RKO (cell line): ENCODE measurements at places on chromosomes 2 and 18.

DNA sequence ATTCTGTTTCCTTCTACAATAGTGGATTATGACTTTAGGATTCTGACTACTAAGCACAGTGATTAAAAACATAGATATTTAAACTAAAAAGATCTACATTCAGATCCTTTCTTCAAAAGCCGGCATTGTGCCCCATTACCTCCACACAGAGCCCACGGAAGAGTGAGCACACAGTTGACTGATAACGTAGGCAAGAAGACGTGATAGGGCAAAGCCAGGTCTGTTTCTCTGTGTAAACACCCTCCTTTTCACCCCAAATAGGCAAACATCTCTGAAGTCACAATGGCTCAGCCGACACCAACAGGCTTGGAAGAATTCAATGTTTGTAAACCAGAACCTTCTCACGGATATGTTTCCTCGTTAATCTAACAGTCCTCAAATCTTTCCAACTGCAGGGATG, 302.9 kb downstream of the CMPK2 start:
- no peak for DNase-seq

- DNase-seq = no peak
Observed at GRCh38 chr18:51721996-51722395, 524.5 kb upstream of the MEX3C start.

- no peak for DNase-seq
Observed at GRCh38 chr2:189159717-189160116, 19.8 kb downstream of the COL5A2 start.

DNA sequence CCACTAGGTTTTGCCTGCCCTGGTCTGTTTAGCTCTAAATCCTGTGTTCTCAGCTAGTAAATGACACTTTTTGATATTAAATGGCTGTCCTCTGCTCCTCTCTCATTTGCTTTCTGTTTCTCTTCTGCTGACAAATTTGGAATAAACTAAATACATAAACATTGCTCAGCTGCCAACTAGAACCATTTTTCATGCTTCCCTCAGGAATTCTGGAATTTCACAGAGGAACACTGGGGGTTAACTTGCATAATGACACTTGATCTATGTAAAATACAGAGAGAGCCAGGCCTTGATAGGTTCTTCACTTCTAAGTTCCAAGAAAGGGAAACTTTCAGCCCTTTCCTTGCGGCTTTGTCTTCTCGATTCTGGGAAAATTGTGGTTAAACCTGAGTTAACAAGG, 450.6 kb upstream of the ST6GAL2 start:
- no peak for DNase-seq

- no peak for DNase-seq
Observed at GRCh38 chr2:138500592-138501424, 762 bp upstream of the SPOPL start.

DNA sequence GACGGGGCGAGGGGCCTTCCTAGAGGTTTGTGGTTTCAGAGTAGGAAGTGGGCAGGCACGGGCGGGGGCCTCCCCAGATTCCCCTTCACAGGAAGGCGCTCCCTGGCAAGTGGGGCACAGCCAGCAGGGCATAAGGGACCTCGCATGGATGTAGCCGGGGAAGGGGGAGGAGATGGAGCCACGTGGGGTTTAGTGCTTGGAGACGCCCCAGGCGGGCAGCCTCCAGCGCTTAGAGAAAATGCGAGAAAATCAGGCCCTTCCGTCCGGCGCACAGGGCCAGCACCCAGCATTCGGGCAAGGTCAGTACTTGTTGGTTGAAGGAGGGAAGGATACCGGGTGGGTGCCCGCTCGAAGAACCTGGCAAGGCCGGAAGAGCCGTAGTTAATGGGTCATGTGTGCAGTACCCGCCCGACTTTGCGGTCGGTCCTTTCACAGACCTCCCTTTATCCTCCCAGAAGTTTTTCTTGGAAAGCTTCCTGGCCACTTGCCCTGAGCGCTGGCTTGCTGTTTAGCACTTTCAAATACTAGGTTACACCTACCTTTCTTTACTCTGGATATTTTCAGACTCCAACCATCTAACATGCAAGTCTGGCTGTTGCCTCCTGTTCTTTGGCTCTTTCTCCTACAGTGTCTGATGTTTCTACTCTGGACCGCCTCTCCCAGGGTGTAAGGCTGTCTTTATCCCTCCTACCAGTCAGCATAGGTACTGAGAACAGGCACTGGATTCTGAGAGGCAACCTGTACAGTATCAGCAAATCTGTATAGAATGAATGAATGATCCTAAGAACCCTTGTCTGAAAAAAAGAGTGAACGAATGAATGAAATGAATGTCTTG, 78.1 kb downstream of the CIB4 start:
- DNase-seq = no peak

DNA sequence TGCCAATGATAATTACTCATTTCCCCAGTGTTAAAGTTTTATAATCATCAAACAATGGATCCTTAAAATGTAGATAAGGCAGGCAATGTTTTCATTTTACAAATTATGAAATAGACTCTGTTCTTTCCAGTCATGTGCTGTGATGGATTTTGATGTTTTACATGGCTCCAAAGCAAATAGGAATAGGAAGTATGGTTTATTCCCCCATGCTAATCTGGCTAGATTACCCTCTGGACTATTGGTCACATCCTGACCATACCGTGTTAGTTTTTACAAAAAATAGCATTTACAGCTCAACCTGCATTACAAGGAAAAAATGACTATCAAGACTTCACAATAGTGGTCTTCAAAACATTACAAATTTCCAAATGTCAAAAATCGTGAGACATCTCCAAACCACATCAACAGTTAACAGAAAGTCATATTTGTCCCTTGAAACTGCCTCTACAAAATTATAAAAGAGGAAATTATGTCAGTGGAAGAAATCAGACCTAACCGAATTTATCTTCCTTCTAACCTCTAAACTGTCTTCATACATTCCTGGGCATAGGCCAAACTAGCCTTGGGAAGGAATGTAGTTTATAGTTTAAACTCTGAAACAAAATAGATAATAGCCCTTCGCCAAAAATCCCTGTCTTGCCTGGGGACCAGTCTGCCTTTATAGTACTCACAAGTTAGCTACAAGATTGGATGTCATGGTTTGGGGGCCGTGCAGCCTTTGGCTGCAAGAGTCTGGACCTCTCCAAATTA, 1941.2 kb upstream of the CELF4 start:
- no peak for DNase-seq

- no peak for DNase-seq
Observed at GRCh38 chr2:226742347-226742746, 57.3 kb downstream of the IRS1 start.

- DNase-seq = no peak
Observed at GRCh38 chr2:174599310-174599921, 1.8 kb upstream of the WIPF1 start.

GRCh38 chr2:239136203-239136602, 264.6 kb downstream of the HDAC4 start:
- DNase-seq = no peak

DNA sequence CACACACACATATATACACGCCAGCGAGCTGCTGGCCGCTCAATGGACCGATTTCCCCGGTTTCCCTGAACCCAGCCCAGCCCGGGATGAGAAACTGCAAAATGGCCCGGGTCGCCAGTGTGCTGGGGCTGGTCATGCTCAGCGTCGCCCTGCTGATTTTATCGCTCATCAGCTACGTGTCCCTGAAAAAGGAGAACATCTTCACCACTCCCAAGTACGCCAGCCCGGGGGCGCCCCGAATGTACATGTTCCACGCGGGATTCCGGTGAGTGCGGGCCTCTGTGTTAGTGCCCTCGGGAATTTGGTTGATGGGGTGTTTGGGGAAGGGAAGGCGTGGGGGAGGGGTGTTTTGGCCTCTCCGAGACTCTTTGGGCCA, 392 bp downstream of the ST8SIA3 start:
- DNase-seq = no peak

DNA sequence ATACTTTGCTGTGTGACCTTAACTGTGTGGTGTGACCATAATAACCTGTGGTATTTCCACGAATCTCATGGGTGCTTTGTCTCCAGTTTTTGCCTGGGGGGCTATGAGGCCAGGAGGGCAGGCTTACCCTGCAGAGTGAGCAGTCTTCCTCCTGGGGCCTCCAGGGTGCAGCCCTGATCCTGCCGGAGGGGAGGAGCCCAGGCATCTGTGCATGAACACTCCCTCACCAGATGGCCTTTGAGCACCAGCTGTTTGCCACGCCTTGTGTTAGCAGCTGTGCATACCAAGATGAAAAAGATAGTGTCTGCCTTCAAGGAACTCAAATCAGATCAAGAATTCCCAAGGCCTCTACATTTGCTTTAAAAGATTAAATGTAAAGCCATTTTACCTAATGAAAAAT, 75.0 kb upstream of the RBM44 start:
- DNase-seq = no peak

- no peak for DNase-seq
Observed at GRCh38 chr2:30178618-30179434, 32.0 kb downstream of the YPEL5 start.

GRCh38 chr2:196836440-196836839, 27.3 kb upstream of the C2orf66 start:
- no peak for DNase-seq

DNA sequence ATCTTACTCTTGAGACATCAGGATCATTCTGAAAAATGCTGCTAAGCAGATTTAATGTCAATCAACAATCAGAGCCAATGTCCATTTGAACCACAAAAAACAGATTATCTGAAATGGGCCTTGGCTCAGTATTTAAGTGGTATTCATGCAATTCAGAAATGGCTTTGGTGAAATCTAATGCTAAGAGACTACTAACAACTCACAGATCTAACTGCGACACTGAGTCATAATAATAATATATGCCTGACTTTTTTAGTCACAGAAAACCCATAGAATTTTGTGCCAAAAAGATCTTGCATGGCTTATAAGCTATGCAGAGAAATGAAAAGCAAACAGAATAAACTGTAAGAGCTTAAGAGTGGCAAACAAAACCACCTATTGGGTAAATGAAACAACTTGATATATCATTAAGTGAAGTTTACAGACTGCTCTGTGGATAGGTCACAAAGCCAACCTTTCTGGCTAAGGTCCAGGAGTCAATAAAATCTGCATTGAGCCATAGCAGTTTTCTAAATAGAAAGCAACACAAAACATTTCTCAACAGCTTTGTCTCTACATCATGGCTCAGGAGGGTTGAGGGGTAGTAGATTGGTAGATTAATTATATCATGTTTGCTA, 234.3 kb downstream of the LRATD1 start:
- DNase-seq = no peak

DNA sequence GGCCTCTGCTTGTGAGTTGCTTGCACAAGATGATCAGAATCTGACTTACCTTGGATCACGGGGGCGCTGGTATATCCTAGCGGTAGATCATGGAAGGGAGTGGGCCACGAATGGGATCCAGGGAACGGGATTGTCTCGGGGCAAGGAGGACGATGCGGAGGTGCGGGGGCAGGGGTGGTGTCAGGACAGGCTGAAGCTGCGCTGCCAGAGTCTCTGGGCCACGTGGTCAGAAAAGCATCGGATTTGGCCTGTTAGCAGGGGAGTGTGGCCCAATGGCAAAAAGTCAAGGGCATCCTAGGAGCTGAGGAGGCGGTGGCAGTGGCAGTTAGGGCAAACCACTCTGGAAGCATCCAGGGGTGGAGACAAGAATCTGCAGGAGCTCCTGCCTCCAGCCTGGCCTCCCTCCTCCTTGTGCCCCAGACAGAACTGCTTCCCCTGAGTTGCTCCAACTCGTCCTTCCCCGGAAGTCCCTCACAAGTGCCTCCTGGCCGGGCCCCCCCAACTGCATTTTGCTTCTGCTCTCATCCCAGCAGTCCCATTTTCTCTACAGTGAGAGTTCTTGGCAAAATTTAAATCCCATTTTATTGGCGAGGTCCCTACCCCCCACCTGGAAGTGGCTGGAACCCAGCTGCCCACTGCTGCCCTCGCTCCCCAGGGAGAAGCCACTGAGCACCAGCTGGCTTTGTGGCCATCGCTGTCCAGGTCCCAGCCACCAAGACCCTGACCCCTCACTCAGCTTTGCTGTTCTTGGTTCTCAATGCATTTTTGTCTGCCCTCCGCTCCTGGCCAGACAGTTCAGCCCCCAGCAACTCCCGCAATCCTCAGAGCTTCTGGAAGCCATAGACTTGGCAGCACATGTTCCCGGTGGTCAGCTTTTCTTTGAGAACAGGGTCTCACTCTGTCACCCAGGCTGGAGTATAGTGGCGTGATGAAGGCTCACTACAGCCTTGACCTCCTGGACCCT, 5.6 kb upstream of the CCDC74B start:
- DNase-seq = no peak

DNA sequence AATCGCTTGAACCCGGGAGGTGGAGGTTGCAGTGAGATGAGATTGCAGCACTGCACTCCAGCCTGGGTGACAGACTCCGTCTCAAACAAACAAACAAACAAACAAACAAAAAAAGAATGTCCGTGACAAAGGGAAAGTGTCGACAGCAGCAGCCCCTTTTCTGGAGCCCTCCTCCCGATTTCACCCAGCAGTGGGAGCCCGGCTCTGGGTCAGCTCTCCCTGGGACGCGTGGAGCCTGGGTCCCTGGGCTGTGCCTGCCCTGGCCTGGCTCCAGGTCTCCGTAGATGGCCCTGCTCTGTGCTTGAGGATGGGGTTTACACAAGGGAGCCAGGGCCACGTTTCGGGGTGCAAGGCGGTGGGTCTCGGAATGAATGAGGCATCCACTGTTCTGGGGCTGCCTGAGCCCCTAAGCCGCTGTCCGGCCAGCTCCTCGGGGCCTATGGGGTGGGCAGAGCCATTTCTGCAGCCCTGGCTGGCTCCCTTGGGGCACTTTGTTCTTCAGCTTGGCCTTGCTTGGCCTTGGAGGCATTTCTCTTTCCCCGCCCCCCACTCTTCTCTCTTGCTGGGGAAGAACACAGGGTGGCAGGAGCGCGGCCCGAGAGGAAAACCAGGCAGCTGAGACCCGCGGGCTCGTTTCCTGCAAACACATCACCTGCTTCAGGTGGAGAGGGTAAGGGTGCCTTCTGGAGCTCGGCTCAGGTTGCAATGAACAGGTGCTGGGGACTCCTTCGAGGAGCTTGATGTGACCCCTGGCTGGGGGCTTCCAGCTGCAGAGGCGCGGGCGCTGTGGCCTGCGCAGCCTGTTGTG, 29.1 kb downstream of the RTP5 start:
- no peak for DNase-seq

GRCh38 chr2:43538034-43538670, 57.7 kb downstream of the THADA start:
- DNase-seq = no peak

DNA sequence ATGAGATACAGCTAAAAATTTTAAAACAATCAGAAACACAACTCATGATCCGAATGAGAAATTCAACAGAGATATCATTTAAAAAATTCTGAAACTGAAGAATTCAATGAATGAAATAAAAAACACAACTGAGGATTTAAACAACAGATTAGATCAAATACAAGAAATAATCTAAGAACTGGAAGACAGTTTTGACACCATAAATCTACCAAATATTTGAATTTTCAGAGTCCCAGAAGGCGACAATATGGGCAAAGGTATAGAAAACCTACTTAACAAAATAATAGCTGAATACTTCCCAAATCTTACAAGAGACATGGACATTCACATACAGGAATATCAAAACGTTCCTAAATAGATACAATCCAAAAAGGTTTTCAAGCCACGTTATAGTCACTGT, 221.9 kb downstream of the OTX1 start:
- DNase-seq = no peak
